ENCODE measurements at places on chromosomes 13 and 19.

GRCh38 chr19:16998635-16999194 lies 27.9 kb downstream of the CPAMD8 start:
- no peak for DNase-seq

- no peak for DNase-seq
Observed at GRCh38 chr19:33818411-33818810, 21.7 kb downstream of the KCTD15 start.

DNA sequence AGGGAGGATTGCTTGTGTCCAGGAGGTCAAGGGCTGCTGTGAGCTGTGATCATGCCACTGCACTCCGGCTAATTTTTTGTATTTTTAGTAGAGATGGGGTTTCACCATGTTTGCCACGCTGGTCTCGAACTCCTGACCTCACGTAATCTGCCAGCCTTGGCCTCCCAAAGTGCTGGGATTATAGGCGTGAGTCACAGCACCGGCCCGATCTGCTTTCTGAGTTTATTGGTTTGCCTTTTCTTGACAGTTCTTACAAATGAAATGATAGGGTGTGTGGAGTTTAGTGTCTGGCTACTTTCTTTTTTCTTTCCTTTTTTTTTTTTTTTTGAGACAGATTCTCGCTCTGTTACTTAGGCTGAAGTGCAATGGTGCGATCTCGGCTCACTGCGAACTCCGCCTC lies 848 bp downstream of the C19orf44 start:
- DNase-seq = no peak

DNA sequence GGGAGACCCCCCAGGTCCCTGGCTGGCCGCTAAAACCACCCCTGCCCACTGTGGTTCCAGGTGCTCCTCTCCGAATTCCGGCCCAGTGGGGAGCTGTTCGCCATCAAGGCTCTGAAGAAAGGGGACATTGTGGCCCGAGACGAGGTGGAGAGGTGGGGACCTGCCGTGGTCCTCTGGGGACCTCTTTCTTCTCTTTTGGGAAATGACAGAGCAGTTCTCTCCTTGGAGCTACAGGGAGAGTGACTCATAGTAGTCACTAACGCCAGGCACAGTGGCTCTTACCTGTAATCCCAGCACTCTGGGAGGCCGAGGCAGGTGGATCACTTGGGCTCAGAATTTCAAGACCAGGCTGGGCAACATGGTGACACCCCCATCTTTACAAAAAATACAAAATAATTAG lies 7.3 kb downstream of the PTGER1 start:
- DNase-seq = no peak

DNA sequence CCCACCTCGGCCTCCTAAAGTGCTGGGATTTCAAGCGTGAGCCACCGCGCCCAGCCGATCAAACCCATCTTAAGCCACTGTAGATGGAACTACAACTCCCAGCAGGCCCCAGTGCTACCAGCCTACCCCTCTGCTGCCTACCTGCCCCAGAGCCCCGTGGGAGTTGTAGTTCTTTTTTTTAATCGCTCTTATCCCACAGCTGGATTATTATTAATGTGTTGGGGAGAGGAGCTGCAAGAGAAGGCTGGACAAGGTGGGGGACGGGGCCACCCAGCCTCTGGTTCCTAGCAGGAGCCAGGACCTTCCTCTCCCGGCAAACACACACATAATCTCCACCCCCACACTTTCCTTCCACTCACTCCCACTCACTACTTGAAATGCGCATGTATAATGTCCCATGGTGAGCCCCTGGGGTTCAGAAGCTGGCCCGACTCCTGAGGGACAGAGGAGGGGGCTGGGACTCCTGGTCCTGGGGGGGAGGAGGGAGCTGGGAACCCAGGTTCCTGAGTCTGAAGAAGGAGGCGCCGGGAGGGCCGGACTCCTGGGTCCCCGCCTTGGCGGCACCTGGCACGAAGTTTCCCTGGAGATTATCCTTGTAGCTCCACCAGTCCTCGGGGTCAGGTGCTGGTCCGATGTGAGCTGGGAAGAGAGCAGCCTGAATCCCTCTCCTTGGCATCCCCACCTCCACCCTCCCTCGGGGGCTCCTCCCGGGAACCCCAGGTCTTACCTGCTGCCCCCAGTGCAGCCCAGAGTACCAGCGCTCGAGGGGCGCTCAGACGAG lies 958 bp downstream of the CA11 start:
- peak; percentile 38 for DNase-seq

DNA sequence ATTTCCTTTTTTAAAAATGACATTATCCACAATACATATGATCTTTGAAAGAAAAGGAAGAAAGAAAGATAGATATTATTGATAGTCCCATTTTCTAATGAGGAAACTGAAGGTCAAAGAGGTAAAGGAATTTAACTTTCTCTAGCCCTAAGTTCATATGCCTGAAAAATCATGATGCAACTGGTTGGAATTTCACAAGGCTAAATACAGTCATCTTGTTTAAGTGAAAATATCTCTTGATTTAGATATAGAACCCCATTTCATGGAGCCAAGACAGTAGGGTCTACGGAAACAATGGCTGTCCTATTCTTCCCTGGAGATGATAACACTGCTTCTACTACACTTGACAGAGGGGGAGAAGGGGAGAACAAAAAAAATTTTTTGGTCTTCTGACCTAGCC lies 366.2 kb downstream of the DNAJC15 start:
- no peak for DNase-seq

DNA sequence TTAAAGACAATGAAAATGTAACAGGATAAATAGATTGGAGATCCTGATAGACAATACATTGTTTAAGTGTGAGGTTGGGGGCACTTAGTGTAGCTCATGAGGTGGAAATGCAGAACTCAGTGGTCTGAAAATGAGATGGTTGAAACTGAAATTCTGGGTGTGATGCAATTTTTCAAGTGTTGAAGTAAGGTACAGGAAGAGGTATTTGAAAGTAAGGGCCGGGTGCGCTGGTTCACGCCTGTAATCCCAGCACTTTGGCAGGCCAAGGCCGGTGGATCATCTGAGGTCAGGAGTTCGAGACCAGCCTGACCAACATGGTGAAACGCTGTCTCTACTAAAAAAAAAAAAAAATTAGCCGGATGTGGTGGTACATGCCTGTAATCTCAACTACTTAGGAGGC lies 113.0 kb downstream of the UFM1 start:
- DNase-seq = no peak

DNA sequence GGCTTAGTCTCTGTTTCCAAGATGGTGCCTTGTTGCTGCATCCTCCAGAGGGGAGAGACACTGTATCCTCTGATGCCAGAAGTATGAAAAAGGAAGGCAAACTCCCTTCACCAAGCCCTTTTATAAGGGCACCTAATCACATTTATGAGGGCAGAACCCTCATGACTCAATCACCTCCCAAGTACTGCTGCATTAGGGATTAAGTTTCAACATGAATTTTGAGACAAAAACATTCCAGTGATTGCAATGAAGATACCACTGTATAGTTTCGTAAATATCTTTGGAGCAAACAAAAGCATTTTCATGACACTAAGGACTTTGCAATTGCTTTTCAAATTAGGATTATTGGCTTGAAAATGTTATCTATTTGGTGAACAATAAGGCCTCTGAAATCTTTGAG lies 63.8 kb downstream of the RNF17 start:
- no peak for DNase-seq

DNA sequence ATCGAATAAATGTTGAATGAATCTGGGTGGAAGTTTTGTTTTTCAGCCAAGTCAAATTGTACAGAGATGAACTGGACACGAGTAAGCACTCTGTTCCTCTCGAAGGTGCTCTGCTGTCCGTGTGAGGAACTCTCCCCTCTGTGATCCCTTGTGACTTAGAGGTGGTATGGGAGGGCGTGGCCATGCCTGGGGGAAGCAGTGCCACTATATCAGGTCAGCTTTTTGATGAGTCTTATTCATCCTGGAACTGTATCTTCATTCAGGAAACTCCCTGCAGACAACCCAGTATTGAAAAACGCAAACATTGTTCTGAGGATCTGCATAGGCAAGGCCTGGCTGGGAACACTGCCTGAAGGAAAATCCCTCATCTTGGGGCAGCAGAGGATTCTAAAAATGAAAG lies 45.7 kb upstream of the FLT1 start:
- DNase-seq = no peak

GRCh38 chr13:97353927-97354675 lies 79.9 kb upstream of the RAP2A start:
- DNase-seq = no peak

- DNase-seq = no peak
Observed at GRCh38 chr13:42551611-42552010, 22.3 kb upstream of the TNFSF11 start.

DNA sequence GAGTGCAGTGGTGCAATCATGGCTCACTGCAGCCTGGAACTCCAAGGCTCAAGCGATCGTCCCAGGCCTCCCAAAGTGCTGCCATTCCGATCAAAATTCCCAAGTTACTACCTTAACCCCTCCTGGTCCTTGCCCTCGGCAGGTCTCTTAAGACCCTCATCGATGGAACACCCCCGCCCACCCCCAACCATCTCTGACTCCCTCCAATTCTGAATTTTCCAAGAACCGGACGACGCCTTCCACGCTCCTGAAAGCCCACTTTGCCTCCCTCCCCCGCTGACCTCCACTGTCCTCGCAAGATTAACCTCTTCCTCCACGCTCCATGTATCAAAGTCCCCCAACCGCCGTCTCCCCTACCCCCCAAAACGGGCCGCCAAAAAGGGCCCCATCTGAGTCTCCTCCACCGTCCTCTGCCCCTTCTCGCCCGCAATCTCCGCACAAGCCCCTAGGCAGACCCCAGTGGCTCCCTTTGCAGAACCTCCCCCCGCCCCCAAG lies 539 bp downstream of the DAPK3 start:
- no peak for DNase-seq

DNA sequence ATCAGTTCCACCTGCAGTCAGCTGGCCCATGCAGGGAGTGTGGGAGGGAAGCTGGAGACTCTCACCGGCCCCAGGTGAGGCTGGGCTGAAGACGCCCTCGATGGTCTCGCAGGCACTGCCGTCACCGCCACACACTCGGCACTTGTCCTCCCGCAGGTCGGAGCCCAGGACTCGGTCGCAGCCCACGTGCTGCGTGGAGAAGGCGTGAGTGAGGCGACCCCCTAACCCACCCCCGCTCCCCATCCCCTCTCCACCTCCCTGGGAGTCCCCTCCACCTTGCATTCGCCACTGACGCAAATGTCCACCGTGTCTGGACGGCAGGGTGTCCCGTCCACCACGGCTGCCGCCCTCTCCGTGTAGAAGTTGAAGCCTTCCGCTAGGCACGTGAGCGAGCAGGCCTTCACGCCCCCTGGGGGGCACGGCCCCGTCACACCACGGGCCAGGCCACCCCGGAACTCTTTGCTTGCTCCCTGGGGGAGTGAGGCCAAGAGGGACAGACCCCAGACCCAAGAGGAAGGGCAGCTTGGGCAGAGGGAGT lies 12.0 kb upstream of the MYO1F start:
- DNase-seq = no peak

DNA sequence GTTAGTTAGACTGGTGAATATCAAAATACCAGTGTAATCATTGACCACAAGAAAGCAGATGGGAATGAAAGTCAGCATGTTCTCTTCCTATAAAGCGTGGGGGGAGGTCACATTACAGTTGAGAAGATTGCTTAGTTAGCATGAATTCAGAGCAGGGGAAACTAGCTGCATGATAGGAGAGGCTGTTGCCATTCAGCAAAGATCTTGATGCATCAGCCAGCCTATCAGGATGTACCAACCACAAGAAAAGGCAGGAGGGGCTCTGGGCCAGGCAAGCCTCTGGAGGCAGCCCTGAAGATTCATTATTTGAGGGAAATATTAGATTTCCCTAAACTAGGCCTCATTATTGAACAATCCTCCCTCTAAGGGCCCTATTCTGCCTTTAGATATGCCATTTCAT lies 5.0 kb upstream of the MTMR6 start:
- peak; percentile 10 for DNase-seq

GRCh38 chr19:2070436-2070827 lies 19.4 kb upstream of the MKNK2 start:
- no peak for DNase-seq

GRCh38 chr13:47215736-47216135 lies 318.9 kb upstream of the HTR2A start:
- no peak for DNase-seq

GRCh38 chr13:42597505-42597904 lies 23.6 kb downstream of the TNFSF11 start:
- DNase-seq = no peak

GRCh38 chr13:57918913-57919312 lies 287.4 kb downstream of the PCDH17 start:
- no peak for DNase-seq

Data from NCI-H1092 (cell line).